ENCODE measurements at places on chromosomes 2 and 18. TPM values are rescaled to one million over a fixed set of nuclear protein-coding genes. Genes with fewer than 3 reads are reported as not detected.

DNA sequence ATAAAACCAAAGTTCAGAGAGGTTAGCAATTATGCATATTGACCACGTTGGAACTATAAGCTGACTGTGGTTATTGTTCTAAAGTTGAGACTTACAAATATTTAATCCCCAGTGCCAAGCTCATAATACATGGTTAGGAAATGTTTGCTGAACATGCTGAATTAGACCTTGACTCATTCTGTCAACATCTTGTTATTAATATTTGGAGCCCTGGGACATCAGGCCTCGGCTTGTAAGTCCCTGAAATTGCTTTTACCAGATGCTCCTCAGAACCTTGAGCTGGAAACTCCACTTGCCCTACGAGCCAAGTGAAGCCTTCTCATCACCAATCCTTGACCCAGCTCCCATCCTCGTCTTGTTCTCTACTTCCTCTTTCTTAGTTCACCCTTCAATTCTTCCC is 21.2 kb downstream of the DYNAP start:
- no peaks in the 10 kb centered on the region for H3K27me3 ChIP-seq
- H3K36me3 ChIP-seq: no peaks in the 10 kb centered on the region
- H3K4me1 ChIP-seq: peaks cover 6% of the 10 kb centered on the region
- no peak for DNase-seq
- no peak overlapping the region for H3K4me3 ChIP-seq
- H3K27ac ChIP-seq: no peak overlapping the region

GRCh38 chr18:41060967-41061366 is 894.1 kb upstream of the PIK3C3 start:
- no peak overlapping the region for H3K4me3 ChIP-seq
- no peaks in the 10 kb centered on the region for H3K4me1 ChIP-seq
- no peak overlapping the region for H3K27ac ChIP-seq
- DNase-seq: no peak

The CYRIA gene
- 3.1 TPM for total RNA-seq

- no peak for DNase-seq
- H3K36me3 ChIP-seq: no peaks in the 10 kb centered on the region
- no peak overlapping the region for H3K27ac ChIP-seq
- H3K4me3 ChIP-seq: no peak overlapping the region
- H3K4me1 ChIP-seq: no peaks in the 10 kb centered on the region
- H3K27me3 ChIP-seq: no peaks in the 10 kb centered on the region
Observed at GRCh38 chr18:48310999-48311398, 98.2 kb downstream of the ZBTB7C start.

DNA sequence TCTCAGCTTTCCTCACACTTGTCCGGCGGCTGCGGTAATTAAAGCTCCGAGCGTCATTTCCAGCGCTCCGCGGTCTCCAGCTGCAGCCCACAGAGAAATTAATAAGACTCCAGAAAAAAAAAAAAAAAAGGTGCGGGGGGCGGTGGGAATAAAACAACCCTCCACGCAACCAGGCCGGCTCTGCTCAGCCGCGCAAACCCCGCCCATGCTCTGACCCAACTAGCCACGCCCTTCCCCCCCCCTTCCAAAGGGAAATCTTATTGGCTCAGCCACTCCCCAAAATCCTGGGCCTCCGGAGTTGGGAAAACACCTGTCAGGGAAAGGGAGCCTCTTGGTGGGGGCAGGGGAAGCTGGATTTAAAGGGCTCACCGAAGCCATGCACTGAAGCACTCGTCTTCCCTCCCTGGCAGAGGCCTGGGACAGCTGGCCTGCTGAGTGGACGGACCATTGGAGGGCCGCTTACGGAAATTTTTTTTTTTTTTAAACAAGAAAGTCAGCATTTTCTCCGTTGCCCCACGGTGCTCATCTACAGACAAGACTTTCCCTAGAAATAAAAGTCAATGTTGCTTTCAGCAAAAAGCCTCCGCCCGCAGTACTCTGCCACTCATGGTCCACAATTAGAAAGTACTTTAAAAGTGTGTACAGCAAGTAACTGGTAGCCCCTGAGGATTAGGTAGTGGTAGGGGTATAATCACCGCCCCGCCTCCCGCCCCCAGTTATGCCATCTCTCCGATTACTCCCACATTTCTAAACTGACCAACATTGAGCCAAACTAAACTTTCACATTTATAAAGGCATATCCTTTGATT is 674 bp upstream of the ERBB4 start:
- DNase-seq: no peak
- no peaks in the 10 kb centered on the region for H3K36me3 ChIP-seq
- peak overlapping the region; percentile 71 for H3K4me3 ChIP-seq
- peaks cover 18% of the 10 kb centered on the region for H3K4me1 ChIP-seq

The ANKRD30B gene
- total RNA-seq: not detected

- H3K36me3 ChIP-seq: peaks cover 13% of the 10 kb centered on the region
- no peak for DNase-seq
- H3K4me1 ChIP-seq: no peaks in the 10 kb centered on the region
- H3K4me3 ChIP-seq: no peak overlapping the region
- no peaks in the 10 kb centered on the region for H3K27me3 ChIP-seq
- H3K27ac ChIP-seq: no peak overlapping the region
Observed at GRCh38 chr2:237754182-237754581, 44.4 kb upstream of the RBM44 start.

The APOB gene
- total RNA-seq: 2,949 TPM

- no peaks in the 10 kb centered on the region for H3K27me3 ChIP-seq
- H3K27ac ChIP-seq: no peak overlapping the region
- no peak overlapping the region for H3K4me3 ChIP-seq
- H3K4me1 ChIP-seq: no peaks in the 10 kb centered on the region
- no peak for DNase-seq
- peaks cover 17% of the 10 kb centered on the region for H3K36me3 ChIP-seq
Observed at GRCh38 chr2:24026233-24026632, 16.3 kb downstream of the MFSD2B start.

DNA sequence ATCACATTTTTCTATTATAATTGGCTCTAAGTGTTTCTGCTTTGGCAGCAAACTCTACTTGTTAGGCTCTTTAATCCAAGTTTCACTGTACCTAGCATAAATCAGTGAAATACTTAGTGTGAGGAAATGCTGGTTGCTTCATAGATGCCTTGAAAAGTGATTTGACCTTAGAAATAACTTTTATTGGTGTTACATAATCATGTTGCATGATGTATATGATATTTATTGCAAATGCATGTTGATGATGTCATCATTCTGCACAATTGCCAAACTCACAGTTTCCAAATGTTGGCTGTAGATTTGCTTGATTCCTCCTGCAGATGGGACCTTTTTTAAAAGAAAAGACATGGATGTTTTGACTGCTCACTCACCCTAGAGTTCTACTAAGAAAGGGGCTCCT is 137.6 kb upstream of the BCL2L11 start:
- no peaks in the 10 kb centered on the region for H3K4me1 ChIP-seq
- no peak overlapping the region for H3K4me3 ChIP-seq
- DNase-seq: no peak
- no peaks in the 10 kb centered on the region for H3K27me3 ChIP-seq
- H3K27ac ChIP-seq: no peak overlapping the region

The ATF2 gene
- 23.1 TPM for total RNA-seq

DNA sequence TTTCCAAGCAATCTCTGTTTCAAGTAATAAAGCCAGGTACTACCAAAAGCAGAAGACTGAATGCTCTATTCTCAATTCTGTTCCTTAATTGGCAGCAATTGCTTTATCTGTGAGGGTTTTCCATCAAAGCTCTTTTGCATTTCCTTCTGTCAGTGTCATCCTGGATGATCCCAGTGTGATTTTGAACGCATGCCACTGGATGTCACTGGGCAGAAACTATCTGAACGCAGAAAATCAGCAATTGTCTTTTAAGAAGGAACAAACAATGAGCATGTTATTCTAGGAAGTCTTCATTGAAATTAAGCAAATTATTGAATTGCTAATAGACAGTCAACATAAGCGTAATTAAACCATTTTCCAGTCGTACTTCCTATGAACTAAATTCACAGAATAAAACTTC is 259.0 kb upstream of the REG3G start:
- H3K4me3 ChIP-seq: no peak overlapping the region
- no peaks in the 10 kb centered on the region for H3K27me3 ChIP-seq
- no peak overlapping the region for H3K27ac ChIP-seq
- H3K4me1 ChIP-seq: no peaks in the 10 kb centered on the region
- H3K36me3 ChIP-seq: no peaks in the 10 kb centered on the region
- DNase-seq: no peak

DNA sequence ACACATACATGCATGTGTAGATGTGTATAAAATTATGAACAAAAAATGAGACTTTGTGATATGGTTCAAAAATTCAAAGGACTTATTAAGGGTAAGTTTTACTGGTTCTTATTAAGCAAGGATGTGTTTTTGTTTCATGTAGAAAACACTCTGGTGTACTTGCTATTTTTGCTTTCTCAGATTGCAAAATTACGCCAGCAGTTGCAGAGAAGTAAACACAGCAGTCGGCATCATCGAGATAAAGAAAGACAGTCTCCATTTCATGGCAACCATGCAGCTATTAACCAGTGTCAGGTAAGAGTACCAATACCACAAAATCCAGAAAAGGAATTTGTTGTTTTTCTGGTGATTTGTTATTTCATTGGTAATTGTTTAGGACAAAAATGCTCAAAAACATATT is 91.3 kb downstream of the FAM117B start:
- no peak overlapping the region for H3K4me3 ChIP-seq
- H3K4me1 ChIP-seq: no peaks in the 10 kb centered on the region
- H3K27me3 ChIP-seq: no peaks in the 10 kb centered on the region
- H3K27ac ChIP-seq: no peak overlapping the region

GRCh38 chr2:119716284-119716672 is 37.3 kb downstream of the TMEM177 start:
- no peak overlapping the region for H3K27ac ChIP-seq
- H3K36me3 ChIP-seq: no peaks in the 10 kb centered on the region
- H3K4me1 ChIP-seq: peaks cover 4% of the 10 kb centered on the region
- no peak for DNase-seq

The ANKRD44 gene
- total RNA-seq: 18.2 TPM

DNA sequence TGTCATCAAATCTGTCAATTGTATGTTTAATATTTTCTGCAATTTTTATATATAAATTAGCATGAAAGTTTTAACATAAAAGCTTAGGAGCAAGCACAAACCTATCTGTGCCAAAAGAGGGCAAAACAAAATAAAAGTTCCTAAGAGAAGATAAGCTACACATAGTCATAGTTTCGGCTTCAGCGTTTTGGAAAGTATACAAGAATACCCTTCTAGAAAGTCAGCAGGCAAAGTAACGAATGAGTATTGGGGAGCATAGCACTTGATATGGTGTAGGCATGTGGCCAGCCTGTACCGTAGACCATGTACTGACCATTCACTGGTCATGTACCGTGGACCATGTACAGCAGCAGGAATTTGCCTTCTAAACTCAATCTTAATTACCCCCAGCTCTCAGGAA is 156.1 kb downstream of the TMEM247 start:
- H3K4me1 ChIP-seq: no peaks in the 10 kb centered on the region
- no peak for DNase-seq
- no peak overlapping the region for H3K27ac ChIP-seq

The KYNU gene
- 64.3 TPM for total RNA-seq

DNA sequence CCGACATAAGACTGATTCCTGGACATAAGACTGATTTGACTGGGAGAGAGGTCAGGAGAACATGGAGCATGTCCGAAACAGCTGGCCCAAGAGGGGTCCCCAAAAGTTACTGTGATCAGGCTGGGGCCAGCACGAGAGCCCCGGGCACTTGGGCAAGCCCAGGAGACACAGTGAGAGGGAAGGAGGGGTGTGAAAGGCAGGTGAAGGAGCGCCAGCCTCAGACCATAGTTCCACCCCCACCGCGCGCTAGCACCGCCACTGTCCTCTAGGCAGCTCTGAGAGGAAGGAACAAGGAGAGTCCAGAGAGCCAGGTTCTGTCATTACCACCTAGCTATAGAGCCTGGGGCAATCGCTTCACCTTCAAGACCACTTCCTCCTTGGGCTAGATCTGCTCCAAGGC is 78.2 kb upstream of the DAPL1 start:
- no peaks in the 10 kb centered on the region for H3K27me3 ChIP-seq
- H3K36me3 ChIP-seq: no peaks in the 10 kb centered on the region
- H3K4me3 ChIP-seq: no peak overlapping the region
- H3K4me1 ChIP-seq: no peaks in the 10 kb centered on the region
- no peak for DNase-seq

DNA sequence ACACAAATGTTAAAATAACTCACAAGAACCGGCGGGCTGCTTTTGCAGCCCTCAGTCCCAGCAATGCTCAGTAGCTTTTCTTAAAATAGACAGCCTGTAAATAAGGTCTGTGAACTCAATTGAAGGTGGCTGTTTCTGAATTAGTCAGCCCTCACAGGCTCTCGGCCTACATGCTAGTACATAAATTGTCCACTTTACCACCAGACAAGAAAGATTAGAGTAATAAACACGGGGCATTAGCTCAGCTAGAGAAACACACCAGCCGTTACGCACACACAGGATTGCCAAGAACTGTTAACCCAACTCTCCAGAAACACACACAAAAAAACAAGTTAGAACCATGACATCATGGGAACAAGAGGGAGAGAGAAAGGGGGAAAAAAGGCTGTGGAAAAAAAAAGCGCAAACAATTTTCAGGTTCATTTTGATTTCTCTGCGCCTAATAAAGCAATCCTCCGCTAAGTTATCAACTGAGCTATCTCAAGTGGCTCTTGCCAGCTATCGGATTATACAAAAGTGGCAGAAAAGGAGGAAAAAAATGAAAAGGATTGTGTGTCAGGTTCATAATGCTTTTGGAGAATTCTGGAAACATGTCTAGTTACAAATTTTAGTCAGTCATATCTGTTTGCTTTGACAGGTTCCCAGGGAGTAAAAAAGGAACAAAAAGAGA is 89.1 kb downstream of the ZEB2 start:
- H3K27me3 ChIP-seq: no peaks in the 10 kb centered on the region
- DNase-seq: no peak
- H3K27ac ChIP-seq: peak overlapping the region; percentile 42
- no peak overlapping the region for H3K4me3 ChIP-seq
- no peaks in the 10 kb centered on the region for H3K4me1 ChIP-seq
- no peaks in the 10 kb centered on the region for H3K36me3 ChIP-seq

The TIGD1 gene
- total RNA-seq: 3.0 TPM

The CWC22 gene
- 10.3 TPM for total RNA-seq

The RAD51AP2 gene
- total RNA-seq: 0.14 TPM

GRCh38 chr2:143726151-143726845 is 597.1 kb downstream of the ARHGAP15 start:
- H3K27me3 ChIP-seq: no peaks in the 10 kb centered on the region
- no peak overlapping the region for H3K27ac ChIP-seq
- no peaks in the 10 kb centered on the region for H3K4me1 ChIP-seq

DNA sequence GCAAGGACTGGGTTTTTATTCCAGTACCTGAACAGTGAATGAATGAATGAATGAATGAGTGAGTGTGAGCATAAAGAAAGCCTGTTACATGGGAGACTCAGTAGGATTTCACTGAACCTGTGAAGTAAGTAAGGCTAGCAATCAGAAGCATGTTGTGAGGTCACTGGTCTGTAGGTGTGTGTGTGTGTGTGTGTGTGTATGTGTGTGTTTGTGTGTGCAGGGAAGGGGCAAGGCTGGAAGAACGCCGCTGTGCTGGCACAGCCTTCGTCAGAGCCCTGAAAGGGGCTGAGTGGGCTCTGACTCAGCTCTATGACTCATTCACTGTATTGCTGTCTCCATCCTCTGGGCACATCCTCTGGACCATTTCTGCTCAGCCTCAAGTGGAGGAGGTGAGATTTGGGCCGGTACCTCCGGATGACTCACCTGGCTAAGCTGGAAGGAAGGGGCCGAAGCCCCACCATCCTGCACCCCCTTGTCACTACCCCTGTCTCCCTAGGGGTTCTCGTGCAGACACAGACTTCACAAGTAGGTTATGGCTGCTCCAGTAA is 51.4 kb upstream of the MRPL33 start:
- no peak overlapping the region for H3K4me3 ChIP-seq
- no peaks in the 10 kb centered on the region for H3K27me3 ChIP-seq
- H3K4me1 ChIP-seq: peaks cover 4% of the 10 kb centered on the region
- H3K27ac ChIP-seq: no peak overlapping the region
- no peak for DNase-seq

The ALS2 gene
- 20.8 TPM for total RNA-seq

All from liver (tissue), 10 donors.